Amygdala (tissue), 56 donors: ENCODE measurements at places on chromosomes 6 and 20.

DNA sequence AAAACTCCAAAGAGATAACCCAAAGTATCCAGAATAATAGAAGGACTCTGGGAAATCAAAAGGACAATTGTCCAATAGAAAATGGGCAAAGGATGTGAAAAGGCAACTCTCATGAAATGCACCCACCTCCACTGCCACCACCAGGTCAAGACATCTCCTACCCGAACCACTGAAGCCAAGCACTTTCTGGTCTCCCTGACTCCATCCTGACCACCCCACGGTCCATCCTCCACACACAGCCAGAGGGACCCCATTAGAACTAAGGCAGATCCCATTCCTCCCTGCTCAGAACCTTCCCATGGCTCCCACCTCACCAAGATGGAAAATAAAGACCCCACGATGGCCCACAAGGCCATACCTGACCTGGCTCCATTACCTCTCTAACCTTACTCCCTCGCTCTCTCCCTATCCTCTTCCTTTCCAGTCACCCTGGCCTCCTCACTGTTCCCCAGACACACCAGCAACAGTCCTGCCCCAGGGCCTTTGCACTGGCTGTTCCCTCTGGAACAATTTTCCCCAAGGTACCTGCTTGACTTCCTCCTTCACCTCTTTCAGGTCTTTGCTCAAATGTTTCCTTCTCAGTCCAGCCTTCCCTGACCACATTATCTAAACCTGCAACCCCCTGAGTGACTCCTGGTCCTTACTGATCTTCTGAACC is 108.1 kb downstream of the PREX1 start:
- no peak for DNase-seq

GRCh38 chr20:48146308-48146707 is 361.0 kb upstream of the SULF2 start:
- DNase-seq, result no peak

GRCh38 chr6:30489081-30490025 is at the start of gene HLA-E:
Gene HLA-E, plus strand, starts transcription at chr6:30489509. Its CDS starts 23 bp downstream, at chr6:30489532.
- DNase-seq, result peak; percentile 76

DNA sequence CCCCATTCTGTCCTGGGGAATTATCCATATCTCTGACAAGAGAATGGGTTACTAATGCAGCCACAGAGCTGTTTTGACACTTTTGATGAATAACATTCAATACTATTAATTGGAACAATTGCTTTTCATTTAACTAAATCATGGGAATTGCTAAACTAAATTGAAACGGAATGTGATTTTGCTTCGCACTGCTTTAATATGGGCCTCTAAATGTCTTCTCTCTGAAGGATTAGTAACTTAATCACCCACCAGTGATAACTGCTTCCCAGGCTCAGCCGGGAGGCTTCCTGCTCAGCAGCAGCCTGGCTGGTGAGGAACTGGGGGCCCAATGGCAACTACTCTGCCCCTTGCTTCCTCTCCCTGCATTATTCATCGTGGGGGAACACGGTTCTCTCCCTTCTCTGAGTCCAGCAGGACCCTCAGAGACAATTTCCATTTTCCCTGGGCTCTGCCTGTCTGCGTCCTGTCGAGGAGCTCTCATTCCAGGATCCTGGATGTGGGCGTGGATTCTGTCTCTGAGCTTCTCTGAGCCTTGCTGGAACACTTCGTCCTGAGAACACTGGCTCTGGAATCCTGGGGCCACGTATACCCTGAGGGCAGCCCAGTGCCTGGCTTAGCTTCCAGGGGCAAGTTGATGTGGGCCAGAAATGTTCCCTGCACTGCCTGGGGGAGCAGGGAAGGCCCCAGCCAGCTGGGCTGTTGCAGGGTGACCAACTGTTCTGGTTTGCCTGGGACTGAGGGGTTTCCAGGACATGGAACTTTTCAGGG is 308.9 kb downstream of the DHX35 start:
- DNase-seq, result no peak

DNA sequence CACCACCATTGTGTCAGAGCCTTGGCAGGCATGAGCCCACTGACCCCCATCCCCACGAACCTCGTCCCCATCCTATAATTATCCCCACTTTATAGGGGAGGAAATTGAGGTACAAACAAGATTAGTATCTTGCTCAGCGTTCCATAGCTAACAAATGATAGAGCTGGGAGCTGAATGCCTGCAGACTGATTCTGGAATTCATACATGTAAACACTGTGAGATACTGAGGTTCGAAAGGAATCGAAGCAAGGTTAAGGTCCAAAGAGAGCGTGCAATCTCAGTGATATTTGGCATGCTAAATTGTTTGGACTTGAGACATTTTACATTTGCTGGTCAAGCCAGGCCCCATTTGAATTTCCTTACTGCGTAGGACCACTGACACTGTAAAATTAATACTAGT is 746.6 kb downstream of the COL12A1 start:
- DNase-seq, result no peak

- no peak for DNase-seq
Observed at GRCh38 chr20:62064770-62065673, 659 bp downstream of the TAF4 start.

DNA sequence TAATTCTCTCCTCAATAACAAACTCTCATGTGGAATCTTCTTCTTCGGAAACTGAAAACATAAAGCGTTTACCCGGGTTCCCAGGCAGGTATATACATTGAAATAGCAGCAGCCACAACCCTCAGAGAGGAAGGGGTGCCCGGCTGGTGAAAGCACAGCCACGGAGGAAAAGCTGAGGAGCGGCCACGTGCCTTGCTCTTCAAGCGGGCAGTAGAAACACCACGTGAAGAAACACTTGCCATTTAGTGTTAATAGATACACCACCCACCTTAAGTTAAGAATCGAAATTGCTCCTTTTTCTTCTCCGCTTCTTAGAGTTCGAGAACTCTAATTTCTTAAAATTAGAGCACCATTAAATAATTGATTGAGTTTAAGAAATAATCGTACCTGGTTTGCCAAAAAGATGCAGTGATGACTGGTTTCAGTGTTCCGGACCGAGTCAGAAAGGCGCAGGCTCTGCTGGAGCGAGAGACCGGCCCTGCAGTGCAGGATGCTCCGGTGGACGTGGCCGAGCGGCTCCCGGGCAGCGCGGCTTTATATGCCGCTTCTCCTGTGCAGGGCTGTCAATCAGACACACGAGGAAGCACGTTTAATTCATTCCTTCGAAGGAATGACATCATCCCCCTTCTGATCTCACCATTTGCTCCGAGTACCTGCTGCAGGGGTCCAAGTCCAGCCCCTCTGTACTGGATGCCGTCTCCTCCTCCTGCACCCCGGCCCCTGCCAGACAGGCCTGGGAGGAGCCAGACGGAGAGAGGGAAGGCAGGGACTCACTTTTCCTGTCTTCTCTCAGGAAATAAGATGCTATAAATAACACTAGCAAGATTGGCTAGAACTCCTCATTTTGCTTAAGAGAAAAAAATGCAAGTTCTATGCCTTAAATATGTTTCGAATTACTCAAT is at the start of gene THBS2:
Gene THBS2, minus strand, starts transcription at position 510 of the 902 bp plus-strand sequence. CDS start 3,062 bp downstream, outside the sequence.
- DNase-seq, result no peak

DNA sequence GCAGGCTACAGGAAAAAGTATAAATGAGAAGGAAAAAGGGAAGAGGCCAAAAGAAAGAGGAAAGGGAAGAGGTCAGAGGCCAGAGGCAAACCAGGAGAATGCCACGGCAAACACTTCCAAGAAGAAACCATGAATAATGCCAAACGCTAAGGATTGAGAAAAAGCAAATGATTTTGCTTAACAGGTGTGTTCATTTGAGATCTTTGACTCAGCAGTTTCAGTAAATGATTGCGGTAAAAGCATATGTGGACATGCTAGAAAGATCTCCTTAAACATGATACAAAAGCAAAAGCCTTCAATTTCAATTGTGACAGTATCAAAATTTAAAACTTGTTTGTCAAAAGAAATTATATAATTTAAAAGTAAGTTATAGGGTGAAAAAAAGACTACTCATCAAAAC is 70.6 kb downstream of the UBE3D start:
- no peak for DNase-seq
